Forelimb muscle (tissue), 1 donor: ENCODE measurements at places on chromosomes 6 and 20. TPM values are rescaled to one million over a fixed set of nuclear protein-coding genes. Genes with fewer than 3 reads are reported as not detected.

DNA sequence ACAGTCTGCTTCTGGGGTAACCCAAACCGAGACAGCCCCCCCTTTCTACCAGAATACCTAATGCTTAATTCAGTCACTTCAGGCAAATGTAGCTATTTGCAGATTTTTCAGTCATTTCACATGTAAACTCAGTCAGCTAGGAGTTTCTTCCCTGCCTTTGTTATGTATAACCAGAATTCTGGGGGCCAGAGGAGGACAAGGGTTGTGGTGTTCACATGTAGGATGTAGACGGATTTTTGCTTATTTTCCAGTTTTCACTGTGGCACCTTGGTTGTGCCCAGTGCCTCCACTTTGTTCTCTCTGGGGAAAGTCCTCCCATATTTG, 51.1 kb downstream of the PROKR2 start:
- DNase-seq = no peak

DNA sequence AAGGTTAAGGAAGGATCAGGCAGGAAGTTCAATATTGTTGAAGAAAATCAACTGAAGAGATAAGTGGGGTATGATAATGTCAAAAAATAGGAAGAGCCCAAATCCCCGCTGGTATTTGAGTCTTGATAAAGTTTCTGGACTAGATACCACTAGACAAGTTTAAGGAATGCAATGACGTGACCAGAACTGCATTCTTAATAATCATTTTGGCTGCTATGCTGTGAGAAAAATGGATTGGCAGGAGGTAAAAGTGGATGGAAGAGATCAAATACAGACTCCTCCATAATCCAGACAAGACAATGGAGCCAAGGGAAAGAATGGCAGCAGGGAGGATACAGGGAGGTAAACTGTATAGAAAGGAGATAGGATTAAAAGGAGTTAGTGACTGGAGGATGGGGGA, 128.2 kb downstream of the COL12A1 start:
- DNase-seq = no peak

DNA sequence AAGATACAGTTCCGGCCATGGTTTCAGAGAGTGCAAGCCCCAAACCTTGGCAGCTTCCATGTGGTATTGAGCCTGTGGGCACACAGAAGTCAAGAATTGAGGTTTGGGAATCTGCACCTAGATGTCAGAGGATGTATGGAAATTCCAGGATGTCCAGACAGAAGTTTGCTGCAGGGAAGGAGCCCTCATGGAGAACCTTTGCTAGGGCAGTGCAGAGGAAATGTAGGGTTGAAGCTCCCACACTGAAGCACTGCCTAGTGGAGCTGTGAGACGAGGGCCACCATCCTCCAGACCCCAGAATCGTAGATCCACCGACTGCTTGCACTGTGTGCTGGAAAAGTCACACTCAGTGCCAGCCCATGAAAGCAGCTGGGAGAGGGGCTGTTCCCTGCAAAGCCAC, 267.5 kb downstream of the OGFRL1 start:
- no peak for DNase-seq

DNA sequence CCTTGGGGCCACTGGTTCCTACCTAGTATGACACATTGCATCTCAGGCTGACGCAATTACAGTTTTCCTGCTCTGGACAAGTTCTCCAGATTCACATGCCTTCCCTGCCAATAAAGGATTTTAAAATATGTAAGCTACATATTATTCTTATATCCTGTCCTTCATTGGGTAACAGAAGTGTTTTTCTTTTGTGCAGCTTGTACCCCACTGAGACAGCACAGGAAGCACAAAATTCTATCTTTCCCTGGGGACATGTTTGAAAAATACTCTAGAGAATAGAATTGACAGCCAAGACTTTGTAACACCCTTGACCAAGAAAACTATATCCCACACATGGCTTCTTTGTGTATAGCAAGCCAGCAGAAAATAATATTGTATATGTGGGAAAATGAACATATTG, 456.8 kb downstream of the MAFB start:
- no peak for DNase-seq

GRCh38 chr6:49155316-49155715, 307.7 kb downstream of the MMUT start:
- DNase-seq = no peak

Gene FLRT3
- polyA plus RNA-seq = 11.1 TPM

Gene MUC21
- polyA plus RNA-seq = not detected

Gene PSMB9
- polyA plus RNA-seq = 4.1 TPM

Gene TRIM10
- 0.48 TPM for polyA plus RNA-seq

Gene RNF217
- polyA plus RNA-seq = 51.8 TPM

Gene MOG
- not detected for polyA plus RNA-seq
